ENCODE measurements at places on chromosomes 11 and 22. TPM values are rescaled to one million over a fixed set of nuclear protein-coding genes. Genes with fewer than 3 reads are reported as not detected.

DNA sequence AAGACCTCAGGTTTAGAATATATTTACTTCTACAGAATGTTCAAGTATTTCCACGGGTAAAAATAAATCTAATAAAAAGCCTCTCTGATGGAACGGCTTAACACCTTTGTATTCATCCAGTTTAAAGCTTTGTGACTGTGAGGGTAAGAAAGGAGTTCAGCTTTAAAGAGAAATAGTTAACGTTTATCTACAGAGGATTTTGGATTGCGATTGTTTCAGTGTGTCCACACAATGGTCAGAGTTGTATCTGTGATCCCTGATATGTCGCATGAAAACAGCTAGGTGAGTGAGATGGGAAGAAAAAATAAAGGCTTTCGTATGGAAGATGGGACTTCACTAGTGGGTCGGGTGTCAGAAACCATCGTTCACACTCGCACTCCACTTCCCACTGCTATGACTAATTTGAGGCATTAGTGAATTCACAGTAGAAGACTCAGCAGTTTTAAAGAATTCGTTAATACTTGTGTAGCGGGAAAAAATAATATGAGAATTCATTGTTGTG, 1.6 kb downstream of the APLP2 start:
- no peak for DNase-seq

GRCh38 chr11:29208117-29208516, 808.7 kb downstream of the KCNA4 start:
- no peak for DNase-seq

GRCh38 chr22:16774911-16775500, 50.2 kb downstream of the XKR3 start:
- DNase-seq, result no peak

The HBD gene
- 8.4 TPM for total RNA-seq

DNA sequence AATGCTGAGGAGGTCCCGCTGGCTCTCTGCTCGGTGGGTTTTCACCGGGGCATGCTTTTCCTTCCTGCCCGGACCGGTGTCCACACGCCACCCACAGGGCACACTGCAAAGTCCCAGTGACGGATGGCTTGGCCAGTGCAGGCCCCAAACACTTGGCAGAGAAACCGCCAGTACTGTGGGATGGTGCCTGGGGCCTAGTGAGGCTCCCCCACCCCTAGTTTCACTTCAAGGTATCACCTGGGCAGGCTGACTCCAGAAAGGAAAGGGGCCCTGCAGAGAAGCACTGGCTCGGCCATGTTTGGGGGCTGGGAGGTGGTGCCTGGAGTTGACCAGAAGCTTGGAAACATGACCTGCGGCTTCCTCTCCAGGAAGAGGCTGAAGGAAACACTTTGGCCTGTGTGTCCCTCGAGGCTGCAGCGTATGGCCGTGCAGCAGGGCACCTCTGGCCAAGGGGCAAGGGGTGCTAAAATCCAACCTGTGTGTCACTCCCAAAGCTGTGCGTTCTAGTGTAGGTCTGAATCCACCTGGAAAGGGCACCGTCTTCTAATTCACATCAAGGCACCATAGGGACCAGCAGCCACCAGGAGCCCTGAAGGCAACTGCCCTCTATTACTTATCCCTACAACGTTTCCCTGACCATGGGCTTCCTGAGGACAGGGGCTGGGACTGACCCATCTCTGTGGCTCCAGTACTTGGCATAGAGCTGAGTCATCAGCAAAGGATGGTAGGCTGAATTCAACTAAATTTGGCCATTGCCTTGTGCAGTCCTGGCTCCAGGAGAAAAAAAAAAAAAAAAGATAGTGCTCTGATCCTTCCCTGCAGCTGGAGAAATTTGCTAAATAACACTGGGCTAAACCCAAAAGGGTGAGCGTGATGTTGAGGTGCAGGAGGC, 22.6 kb downstream of the TPBGL start:
- DNase-seq, result no peak

The EHF gene
- not detected for total RNA-seq

DNA sequence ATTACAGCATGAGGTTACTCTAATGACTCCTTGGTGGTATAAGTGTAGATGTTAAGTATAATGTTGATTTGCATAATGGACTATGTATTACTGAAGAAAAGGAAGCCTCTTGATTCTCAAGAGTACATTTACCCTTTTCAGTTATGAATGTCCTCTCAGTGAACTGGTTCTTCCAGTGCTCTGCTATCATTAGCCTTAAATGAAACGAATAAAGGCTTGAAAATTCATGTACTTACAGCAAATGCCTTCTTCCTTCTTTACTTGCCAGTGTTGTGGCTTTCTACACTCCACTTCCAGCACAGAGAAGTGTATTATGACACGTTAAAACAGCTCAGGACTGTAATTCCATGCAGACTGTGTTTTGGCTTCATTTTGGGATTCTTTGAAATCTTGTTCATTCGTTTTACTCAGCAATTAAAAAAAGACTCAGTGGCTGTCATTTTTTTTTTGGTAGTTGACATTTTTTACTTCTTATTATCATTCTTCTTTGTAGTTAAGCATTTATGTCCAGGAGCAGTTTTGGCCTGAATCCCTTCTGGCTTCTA, 96.9 kb downstream of the MTMR3 start:
- no peak for DNase-seq

The TRPM5 gene
- total RNA-seq, result not detected

- peak; percentile 60 for DNase-seq
Measured at GRCh38 chr11:121591405-121592033, 138.8 kb upstream of the SORL1-AS1 start.

The MMP13 gene
- total RNA-seq, result not detected

GRCh38 chr11:15824060-15824459, 532.3 kb downstream of the SOX6 start:
- no peak for DNase-seq

DNA sequence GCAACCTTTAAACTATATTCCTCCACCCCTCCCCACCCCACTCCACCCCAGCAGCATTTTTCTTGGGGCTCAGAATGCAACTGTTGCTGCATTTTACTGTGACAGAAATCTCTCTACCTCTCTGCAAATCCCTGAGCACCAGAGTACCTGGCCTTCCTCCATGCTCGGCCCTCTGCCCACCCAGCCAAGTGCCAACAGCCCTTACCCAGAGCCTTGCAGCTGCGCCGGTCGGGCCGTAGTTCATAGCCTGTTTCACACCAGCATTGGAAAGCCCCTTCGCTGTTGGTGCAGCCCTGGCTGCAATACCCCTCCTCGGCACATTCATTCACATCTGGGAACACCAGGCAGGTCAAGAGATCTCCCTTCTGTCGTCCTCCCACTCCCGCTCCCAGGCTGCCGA, 23.4 kb downstream of the LRP4 start:
- DNase-seq, result no peak

GRCh38 chr11:74037309-74037708, 28.4 kb upstream of the UCP3 start:
- no peak for DNase-seq

DNA sequence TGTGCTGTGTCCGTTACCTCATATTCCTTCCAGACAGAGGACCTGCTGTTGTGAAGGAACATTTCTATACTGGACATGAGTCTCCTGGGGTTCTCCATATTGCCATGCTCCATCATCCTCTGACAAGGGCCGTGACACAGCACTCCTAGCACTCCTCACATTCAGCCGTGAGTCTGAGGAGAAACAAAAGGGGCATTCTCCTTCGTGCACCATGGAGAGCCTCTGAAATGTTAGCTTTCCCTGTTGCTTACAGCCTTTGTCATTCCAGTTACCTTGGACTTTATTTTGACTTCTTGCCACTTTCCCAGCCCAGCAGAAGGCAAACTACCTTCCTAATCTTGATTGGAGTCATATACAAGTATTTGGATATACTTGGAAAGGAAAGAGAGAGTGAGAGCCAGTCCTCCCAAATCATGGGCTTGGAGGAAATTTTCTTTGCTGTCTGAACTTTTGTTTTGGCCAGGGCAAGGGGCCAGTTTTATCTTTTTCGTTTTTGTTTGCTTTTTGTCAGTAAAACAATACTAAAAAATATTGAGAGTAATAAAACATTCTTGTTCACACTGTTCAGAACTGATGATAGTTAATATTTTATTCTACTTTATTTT, 29.1 kb upstream of the TECTA start:
- DNase-seq, result no peak

DNA sequence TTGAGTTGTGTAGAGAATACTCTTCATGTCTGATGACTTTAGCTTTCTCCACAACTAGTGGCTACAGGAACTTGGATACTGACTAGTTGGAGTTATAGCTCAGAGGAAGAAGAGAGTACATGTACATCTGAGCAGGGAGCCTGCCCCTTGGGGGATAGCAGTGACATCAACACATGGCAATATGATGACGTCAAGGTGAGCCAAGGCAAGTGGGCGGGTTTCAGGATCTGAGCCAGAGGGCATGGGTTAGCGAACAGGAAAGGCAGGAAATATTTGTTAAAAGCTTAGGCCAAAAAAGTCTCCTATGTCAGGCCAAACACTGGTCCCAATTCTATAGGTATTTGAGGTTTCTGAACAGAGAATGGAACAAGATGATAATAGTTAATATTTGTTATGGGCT, 42.0 kb upstream of the HORMAD2 start:
- no peak for DNase-seq

The RTCB gene
- 50.0 TPM for total RNA-seq

- DNase-seq, result no peak
Measured at GRCh38 chr22:50530580-50530876, 716 bp upstream of the TYMP start.

The SCT gene
- total RNA-seq, result not detected

DNA sequence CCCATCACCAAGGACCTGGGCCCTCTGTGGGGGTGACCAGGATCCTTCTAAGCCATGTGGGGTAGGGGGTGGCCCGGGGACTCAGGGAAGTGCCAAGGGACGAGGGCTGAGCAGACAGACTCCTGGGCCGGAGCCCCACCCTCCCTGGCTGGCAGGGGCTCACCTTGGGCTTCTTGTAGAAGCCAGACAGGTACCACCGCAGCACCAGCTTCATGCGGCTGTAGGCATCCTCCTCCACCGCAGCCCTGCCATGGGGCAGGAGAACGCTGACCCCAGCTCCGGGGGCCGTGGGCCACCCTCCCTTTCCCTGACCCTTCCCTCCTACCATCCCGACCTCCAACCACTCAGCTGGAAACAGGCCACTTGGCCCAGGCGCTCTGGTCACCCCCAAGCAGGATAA, 45.9 kb upstream of the CARS1 start:
- peak; percentile 72 for DNase-seq

DNA sequence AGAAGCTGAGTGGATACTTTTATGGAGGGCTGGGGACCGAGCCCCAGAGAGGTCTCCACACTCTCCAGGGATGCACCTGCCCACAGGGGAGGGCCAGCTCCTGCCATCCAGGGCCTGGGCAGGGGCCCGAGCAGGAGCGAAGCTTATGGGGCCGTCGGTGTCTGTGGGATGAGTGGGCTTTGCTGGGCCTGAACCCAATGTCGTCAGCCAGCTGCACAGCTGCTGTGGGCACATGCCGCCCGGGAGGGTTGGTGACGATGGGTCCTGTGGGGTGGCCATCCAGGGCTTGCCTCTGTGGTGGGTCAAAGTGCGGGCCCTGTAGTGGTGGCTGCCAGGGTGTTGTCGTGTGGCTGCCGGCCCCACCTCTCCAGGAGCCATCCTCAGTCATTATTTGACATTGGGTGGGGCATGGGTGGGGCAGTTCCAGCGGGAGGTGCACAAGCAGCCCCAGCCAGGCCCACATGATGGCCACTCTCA, 447.1 kb downstream of the TBC1D22A start:
- no peak for DNase-seq

DNA sequence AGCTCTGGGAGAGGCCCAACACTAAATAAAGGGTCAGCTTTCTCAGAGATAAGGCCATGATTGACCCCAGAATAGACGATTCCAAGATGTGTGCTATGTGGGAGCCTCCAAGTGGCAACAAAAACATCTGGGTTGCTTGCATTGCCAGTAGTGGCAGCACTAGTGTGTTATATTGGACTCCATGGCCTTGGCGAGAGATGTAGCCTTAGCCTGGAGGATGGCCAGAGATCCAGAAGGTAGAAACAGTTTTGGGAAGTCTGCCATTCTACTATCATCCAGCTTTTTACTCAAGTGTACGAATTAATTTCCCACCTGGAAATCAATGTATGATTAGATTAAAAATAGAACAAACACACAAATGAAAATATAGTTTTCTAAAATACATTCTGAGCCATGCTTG, 3.0 kb downstream of the OR8D4 start:
- DNase-seq, result no peak

- DNase-seq, result no peak
Measured at GRCh38 chr11:111788051-111788450, 21.9 kb upstream of the PPP2R1B start.

- no peak for DNase-seq
Measured at GRCh38 chr11:14687456-14687855, 43.9 kb downstream of the PDE3B start.

The PLEKHB1 gene
- total RNA-seq, result 10.5 TPM

The RCOR2 gene
- total RNA-seq, result 0.78 TPM

All from aorta (tissue), 5 donors.